ENCODE measurements at places on chromosomes 5 and 9. TPM values are rescaled to one million over a fixed set of nuclear protein-coding genes. Genes with fewer than 3 reads are reported as not detected.

Gene SEMA6A
- 1.5 TPM for total RNA-seq

Gene MSMP
- total RNA-seq = 18.8 TPM

Gene FSD1L
- 7.5 TPM for total RNA-seq

Gene CENPK
- 50.7 TPM for total RNA-seq

Gene OMD
- not detected for total RNA-seq

DNA sequence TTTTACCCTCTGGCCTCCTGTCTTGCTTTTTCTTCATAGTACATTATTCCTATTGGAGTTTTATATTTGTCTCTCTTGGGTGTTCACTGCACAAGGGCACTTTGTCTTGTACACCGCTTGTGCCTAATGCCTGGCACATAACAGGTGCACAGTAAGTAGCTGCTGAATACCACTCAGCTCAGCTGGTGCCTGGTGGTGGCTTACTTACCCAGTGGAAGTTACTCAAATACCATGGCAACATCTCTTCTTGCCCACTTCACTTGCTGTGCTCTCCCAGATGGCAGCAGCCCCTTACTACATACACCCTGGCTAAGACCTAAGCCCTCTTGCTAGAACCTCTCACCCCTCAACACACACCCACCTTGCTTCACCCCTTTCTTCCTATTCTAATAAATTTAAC, 11.3 kb upstream of the SKP1 start:
- no peak for DNase-seq

GRCh38 chr9:93081931-93082330, 14.1 kb upstream of the CARD19 start:
- no peak for DNase-seq

DNA sequence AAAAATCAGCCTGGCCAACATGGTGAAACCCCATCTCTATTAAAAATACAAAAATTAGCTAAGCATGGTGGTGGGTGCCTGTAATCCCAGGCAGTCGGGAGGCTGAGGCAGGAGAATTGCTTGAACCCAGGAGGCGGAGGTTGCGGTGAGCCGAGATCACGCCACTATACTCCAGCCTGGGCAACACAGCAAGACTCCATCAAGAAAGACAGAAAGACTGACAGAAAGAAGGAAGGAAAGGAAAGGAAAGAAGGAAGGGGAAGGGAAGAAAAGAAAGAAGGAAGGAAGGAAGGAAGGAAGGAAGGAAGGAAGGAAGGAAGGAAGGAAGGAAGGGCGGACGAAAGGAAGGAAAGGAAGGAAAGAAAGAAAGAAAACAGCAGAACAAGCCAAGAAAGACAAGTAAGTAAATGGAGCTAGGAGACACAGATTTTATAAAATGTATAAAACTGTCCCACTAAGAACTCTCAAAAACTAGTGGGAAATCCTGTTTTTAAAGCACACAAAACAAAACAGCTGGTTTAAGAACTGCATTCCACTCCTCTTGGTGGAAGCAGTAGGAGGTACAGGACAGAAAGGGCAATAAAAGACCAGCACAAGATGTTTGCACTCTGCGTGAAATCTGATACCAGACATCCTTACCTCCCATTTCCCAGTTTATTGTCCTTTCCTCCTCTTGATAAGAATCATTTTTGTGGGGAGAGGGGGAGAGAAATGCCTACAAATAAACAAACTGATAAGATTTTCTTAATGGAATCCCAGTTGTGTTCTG, 46.7 kb downstream of the MYO10 start:
- peak; percentile 70 for DNase-seq

DNA sequence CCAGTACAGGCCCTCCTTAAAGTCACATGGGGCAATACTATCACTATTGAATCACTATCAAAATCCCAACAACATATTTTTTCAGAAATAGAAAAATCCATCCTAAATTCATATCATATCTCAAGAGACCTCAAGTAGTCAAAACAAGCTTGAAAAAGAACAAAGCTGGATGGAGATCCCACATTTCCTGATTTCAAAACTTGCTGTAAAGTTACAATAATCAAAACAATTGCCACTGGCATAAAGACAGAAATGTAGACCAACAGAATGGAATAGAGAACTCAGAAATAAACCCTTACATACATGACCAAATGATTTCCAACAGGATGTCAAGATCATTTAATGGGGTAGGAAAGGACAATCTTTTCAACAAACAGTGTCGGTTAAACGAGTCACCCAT, 41.3 kb upstream of the CDKN2AIPNL start:
- no peak for DNase-seq

GRCh38 chr5:150481972-150482406, 25.9 kb upstream of the NDST1 start:
- DNase-seq = no peak

- DNase-seq = no peak
These were observed 478.6 kb upstream of the C9orf72 start for GRCh38 chr9:28051559-28052503.

GRCh38 chr5:165795073-165795472, 2289.7 kb downstream of the MAT2B start:
- DNase-seq = no peak

- DNase-seq = no peak
These were observed 181.8 kb downstream of the HSPA4 start for GRCh38 chr5:133233616-133234015.

GRCh38 chr5:141369994-141370848, at the start of gene PCDHGB3:
PCDHGB3 (plus strand) TSS chr5:141370242; CDS start chr5:141370395, 153 bp downstream.
- peak; percentile 40 for DNase-seq

DNA sequence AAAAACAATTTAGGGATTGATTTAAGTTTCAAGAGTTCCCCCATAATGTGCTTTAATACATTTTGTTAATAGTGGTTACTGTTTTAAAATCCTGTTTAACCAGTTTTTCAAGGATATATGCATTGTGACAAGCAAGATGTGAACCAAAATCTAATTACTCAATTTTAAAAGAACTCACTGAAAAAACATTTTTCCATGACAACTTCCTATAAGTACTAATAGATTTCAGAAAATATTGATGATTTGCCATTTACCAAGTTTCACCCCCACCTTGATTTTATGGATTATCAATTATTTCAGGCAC, 4.9 kb upstream of the DNAJC21 start:
- DNase-seq = no peak

- DNase-seq = no peak
These were observed 469.1 kb downstream of the RAB3C start for GRCh38 chr5:59051951-59052350.

- no peak for DNase-seq
These were observed at the start of gene UGT3A2 for GRCh38 chr5:36066540-36067210. UGT3A2 (minus strand) TSS chr5:36066882; CDS start chr5:36066789, 93 bp downstream.

GRCh38 chr5:40798801-40799210, 632 bp upstream of the PRKAA1 start:
- DNase-seq = peak; percentile 75

Data from endothelial cell of umbilical vein (primary cell).